Activated naive CD8-positive, alpha-beta T cell treated with anti-CD3 and anti-CD28 coated beads, Interleukin-2, amount 50 U/mL, for 24 hours (primary cell): ENCODE measurements at places on chromosomes 1 and 21.
A peak's percentile ranks its signal among the peaks of the same experiment; 100 is the strongest.

DNA sequence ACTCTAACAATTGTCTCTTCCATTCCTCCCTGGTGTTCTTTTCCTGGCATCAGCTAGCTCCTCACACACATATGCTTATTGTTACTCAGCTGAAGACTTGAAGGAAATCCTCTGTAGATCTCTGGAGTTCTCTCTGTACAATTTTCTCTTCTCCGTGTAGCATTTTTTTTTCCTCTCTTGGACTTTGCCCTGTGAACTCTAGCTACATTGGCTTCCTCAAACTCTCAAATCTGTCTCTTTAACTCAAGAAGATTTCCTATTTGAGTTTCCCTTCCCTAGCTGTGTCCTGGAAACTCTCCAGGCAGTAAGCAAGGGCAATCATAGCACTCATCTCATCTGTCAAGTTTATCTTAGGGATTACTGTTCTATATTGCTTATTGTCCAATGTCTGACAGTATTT is 4.3 kb upstream of the MIA3 start:
- H3K27me3 ChIP-seq = peaks cover 11% of the 10 kb centered on the region
- H3K27ac ChIP-seq = no peak overlapping the region
- DNase-seq = no peak
- no peak overlapping the region for H3K4me3 ChIP-seq
- peaks cover 2% of the 10 kb centered on the region for H3K4me1 ChIP-seq

DNA sequence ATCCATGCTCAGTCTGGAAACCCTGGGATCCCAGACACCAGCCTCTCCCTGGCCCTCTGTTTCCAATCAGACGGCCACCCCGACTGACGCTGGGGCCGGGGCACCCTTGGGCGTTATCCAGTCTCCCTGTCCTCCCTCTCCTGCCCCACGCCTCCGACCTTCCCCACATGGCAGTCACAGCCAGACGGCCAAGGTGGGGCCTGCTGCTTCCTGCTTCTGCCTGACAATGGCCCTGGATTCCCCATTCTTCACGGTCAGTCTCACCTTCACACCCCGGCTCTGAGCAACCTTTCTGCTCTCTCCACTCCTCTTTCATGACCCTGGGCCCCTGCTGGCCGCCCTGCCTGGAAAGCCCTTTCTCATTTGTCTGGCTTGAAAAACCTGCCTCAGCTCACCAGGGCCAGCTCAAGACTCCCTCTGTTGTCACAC is 6.6 kb downstream of the GNG4 start:
- peak overlapping the region; percentile 91 for H3K27ac ChIP-seq
- H3K36me3 ChIP-seq = no peaks in the 10 kb centered on the region
- peaks cover 30% of the 10 kb centered on the region for H3K4me1 ChIP-seq
- peak overlapping the region; percentile 54 for H3K4me3 ChIP-seq
- no peak for DNase-seq

- no peaks in the 10 kb centered on the region for H3K27me3 ChIP-seq
- DNase-seq = no peak
- H3K36me3 ChIP-seq = no peaks in the 10 kb centered on the region
- no peak overlapping the region for H3K4me3 ChIP-seq
- peaks cover 4% of the 10 kb centered on the region for H3K4me1 ChIP-seq
- H3K27ac ChIP-seq = no peak overlapping the region
Observed at GRCh38 chr1:204223129-204223860, 9.5 kb upstream of the GOLT1A start.

GRCh38 chr21:35792569-35793305 is 267.6 kb downstream of the SETD4 start:
- peaks cover 2% of the 10 kb centered on the region for H3K27me3 ChIP-seq
- no peaks in the 10 kb centered on the region for H3K36me3 ChIP-seq
- no peaks in the 10 kb centered on the region for H3K4me1 ChIP-seq
- no peak overlapping the region for H3K27ac ChIP-seq
- H3K4me3 ChIP-seq = no peak overlapping the region

- no peaks in the 10 kb centered on the region for H3K27me3 ChIP-seq
- H3K4me3 ChIP-seq = no peak overlapping the region
- no peak overlapping the region for H3K27ac ChIP-seq
- no peaks in the 10 kb centered on the region for H3K4me1 ChIP-seq
- DNase-seq = no peak
Observed at GRCh38 chr21:33829844-33830243, 85.8 kb downstream of the ATP5PO start.

DNA sequence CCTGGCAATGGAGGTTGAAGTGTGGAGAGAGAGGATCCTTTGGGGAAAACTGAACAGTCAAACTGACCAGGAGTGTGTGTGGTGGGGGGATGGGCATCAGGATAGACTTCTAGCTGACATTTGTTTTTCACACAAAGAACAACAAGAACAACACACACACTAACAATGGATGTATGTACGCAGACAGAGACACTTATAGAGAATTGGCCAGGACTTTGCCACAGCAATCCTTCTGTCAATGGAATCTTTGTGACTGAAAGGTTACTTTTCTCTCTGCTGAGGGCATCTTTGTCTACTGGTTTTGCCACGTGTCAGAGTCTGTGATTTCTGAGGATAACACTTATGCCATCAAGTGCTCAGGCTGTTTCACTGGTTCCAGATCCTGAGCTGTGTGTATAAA is 12.4 kb upstream of the FCGR2A start:
- H3K27ac ChIP-seq = no peak overlapping the region
- H3K4me3 ChIP-seq = no peak overlapping the region
- H3K36me3 ChIP-seq = no peaks in the 10 kb centered on the region

DNA sequence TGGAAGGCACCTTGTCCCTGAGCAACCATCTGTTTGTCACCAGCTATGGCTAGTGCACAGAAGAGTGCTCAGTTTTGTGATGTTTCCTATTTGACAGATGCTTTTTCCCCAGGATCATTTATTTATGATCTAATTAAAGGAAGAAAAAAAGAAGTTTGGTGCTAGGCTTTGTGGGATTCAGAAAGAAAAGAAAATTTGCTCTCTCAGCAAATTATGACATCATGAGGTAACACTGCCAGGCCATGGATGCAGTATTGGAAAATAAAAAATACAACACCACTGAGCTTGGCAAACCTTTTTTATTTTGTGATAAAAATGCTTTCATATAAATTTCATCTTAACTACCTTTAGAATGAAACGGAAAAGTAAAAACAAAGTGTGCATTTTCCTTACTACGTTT is 15.5 kb upstream of the ADAM30 start:
- H3K4me1 ChIP-seq = no peaks in the 10 kb centered on the region
- H3K27ac ChIP-seq = no peak overlapping the region
- peaks cover 28% of the 10 kb centered on the region for H3K36me3 ChIP-seq
- H3K4me3 ChIP-seq = no peak overlapping the region
- no peak for DNase-seq

- peaks cover 23% of the 10 kb centered on the region for H3K36me3 ChIP-seq
- H3K27ac ChIP-seq = peak overlapping the region; percentile 91
- no peak for DNase-seq
- peak overlapping the region; percentile 58 for H3K4me3 ChIP-seq
Observed at GRCh38 chr1:160664573-160665051, 17.8 kb upstream of the SLAMF1 start.

GRCh38 chr1:209845408-209845725 is 17.6 kb downstream of the UTP25 start:
- peaks cover 62% of the 10 kb centered on the region for H3K36me3 ChIP-seq
- H3K27ac ChIP-seq = no peak overlapping the region
- no peak overlapping the region for H3K4me3 ChIP-seq
- no peaks in the 10 kb centered on the region for H3K27me3 ChIP-seq

DNA sequence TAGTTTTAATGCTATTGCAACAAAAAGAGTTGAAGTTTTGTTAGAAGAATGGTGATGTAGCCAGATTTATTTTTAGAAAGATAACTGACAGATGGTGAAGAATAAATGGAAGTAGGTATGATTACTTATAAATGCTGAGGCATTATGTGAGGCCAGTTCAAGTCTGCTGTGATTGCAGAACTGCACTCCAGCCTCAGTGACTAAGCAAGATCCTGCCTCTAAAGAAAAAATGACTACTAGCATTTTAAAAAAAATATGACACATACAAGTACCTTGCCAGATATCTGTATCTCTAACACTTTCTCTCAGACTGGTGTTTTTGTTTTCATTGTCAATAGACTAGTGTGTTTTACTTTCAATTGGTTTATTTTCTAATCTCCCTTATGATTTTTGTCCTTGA is 1242.4 kb upstream of the ADGRL4 start:
- no peak overlapping the region for H3K27ac ChIP-seq
- H3K36me3 ChIP-seq = no peaks in the 10 kb centered on the region
- H3K4me3 ChIP-seq = no peak overlapping the region
- no peaks in the 10 kb centered on the region for H3K4me1 ChIP-seq

- H3K27ac ChIP-seq = no peak overlapping the region
- H3K27me3 ChIP-seq = peaks cover 5% of the 10 kb centered on the region
- H3K4me3 ChIP-seq = no peak overlapping the region
- H3K4me1 ChIP-seq = no peaks in the 10 kb centered on the region
Observed at GRCh38 chr1:110255392-110255787, 45.3 kb downstream of the KCNC4 start.

DNA sequence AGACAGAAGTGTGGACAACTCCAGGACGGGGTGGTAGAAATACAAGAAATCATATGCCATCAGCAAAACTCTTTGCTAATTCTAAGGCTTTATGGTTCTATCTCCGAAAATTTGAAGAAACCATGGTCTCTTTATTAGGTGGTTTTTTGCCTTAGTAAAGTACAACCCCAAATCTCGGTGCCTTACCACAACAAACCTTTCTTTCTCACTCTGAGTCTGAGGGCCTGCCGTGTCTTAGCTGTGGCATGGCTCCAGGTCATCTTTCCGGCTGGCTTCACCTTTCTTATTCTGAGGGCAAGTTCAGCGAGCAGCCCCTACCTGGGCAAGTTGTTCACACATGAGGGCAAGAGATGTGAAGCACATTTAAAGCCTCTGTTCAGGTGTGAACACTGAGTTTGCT is 280.6 kb downstream of the TTLL7 start:
- no peaks in the 10 kb centered on the region for H3K4me1 ChIP-seq
- no peak overlapping the region for H3K4me3 ChIP-seq
- no peaks in the 10 kb centered on the region for H3K27me3 ChIP-seq
- DNase-seq = no peak
- no peak overlapping the region for H3K27ac ChIP-seq

- H3K36me3 ChIP-seq = no peaks in the 10 kb centered on the region
- no peak overlapping the region for H3K4me3 ChIP-seq
- H3K27ac ChIP-seq = no peak overlapping the region
Observed at GRCh38 chr1:63362073-63362472, 5.4 kb upstream of the ALG6 start.

- H3K27ac ChIP-seq = peak overlapping the region; percentile 19
- H3K27me3 ChIP-seq = peaks cover 3% of the 10 kb centered on the region
- no peaks in the 10 kb centered on the region for H3K36me3 ChIP-seq
- DNase-seq = peak; percentile 25
- peaks cover 13% of the 10 kb centered on the region for H3K4me1 ChIP-seq
Observed at GRCh38 chr1:110190282-110190929, 19.7 kb upstream of the KCNC4 start.

GRCh38 chr1:90717665-90718410 is 736 bp upstream of the BARHL2 start:
- H3K27me3 ChIP-seq = peaks cover 85% of the 10 kb centered on the region
- peak overlapping the region; percentile 67 for H3K4me3 ChIP-seq
- peaks cover 22% of the 10 kb centered on the region for H3K4me1 ChIP-seq
- DNase-seq = no peak
- peak overlapping the region; percentile 65 for H3K27ac ChIP-seq
- peaks cover 25% of the 10 kb centered on the region for H3K36me3 ChIP-seq

- no peaks in the 10 kb centered on the region for H3K27me3 ChIP-seq
- H3K4me1 ChIP-seq = peaks cover 6% of the 10 kb centered on the region
- no peak overlapping the region for H3K4me3 ChIP-seq
Observed at GRCh38 chr1:42723511-42723910, 16.5 kb downstream of the CLDN19 start.

- H3K4me3 ChIP-seq = no peak overlapping the region
- no peak for DNase-seq
- no peak overlapping the region for H3K27ac ChIP-seq
- H3K27me3 ChIP-seq = peaks cover 35% of the 10 kb centered on the region
- H3K36me3 ChIP-seq = no peaks in the 10 kb centered on the region
Observed at GRCh38 chr1:30689901-30690645, 33.3 kb downstream of the MATN1 start.

DNA sequence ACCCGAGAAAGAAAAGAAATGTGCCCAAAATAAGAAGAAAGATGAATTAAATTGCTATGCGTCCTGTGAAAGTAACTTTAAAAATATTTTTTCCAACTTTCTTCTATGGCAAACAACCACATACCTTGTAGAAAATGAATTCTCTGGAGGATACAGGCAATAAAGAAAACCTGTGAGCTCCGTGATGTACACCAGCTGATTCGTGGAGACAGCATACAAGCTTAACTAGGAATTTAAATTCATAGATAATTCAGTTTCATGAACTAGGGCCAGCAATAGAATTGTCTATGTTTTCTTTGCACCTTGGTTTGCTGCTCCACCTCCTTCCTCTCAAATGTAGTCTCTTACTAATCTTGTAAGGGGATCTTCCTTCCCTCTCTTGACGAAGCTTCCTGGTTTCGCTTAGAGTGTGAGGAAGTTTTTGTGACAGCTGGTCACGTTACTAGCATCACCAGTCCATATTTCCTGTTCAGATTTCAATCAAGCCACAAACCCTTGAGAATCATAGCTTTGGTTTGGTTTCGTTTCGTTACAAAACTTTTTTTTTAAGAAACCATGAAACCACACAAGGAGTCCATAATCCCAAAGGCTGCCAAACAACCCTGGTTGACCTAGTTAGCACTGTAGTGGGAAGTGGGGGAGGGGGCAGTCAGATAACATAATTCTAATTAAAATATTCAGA is 35.8 kb downstream of the GREM2 start:
- peak; percentile 6 for DNase-seq
- no peaks in the 10 kb centered on the region for H3K27me3 ChIP-seq
- H3K4me3 ChIP-seq = peak overlapping the region; percentile 52
- peak overlapping the region; percentile 47 for H3K27ac ChIP-seq
- H3K4me1 ChIP-seq = peaks cover 18% of the 10 kb centered on the region

DNA sequence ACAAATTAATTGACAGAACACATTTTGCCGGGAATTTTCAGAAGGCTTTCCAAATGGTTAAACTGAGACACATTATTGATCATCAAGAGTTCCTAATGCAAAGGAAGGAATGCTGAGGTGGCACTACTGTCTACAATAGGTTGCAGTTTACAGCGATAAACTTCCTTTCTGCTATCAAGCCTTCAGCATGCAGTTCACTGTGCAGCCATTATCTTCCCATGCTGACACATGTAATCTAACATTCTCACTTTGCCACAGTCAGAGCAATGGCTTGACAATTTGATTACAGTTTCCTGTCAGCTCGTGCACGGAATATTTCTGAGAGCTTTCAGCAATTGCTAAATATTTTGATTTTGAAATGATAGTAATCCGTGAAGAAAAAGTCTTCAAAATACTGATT is 166.9 kb upstream of the PRMT6 start:
- H3K27ac ChIP-seq = no peak overlapping the region
- no peaks in the 10 kb centered on the region for H3K4me1 ChIP-seq
- H3K4me3 ChIP-seq = no peak overlapping the region
- DNase-seq = no peak
- H3K36me3 ChIP-seq = no peaks in the 10 kb centered on the region
